Left colon (tissue), 2 donors: ENCODE measurements at places on chromosomes 12 and 14. TPM values are rescaled to one million over a fixed set of nuclear protein-coding genes. Genes with fewer than 3 reads are reported as not detected.

Gene SLC10A1
- total RNA-seq, result not detected

Gene MYH6
- total RNA-seq, result not detected

Gene MUCL1
- not detected for total RNA-seq

Gene TMEM263
- total RNA-seq, result 24.6 TPM

Gene SPTB
- total RNA-seq, result 0.42 TPM

Gene DENND5B
- total RNA-seq, result 10.5 TPM

DNA sequence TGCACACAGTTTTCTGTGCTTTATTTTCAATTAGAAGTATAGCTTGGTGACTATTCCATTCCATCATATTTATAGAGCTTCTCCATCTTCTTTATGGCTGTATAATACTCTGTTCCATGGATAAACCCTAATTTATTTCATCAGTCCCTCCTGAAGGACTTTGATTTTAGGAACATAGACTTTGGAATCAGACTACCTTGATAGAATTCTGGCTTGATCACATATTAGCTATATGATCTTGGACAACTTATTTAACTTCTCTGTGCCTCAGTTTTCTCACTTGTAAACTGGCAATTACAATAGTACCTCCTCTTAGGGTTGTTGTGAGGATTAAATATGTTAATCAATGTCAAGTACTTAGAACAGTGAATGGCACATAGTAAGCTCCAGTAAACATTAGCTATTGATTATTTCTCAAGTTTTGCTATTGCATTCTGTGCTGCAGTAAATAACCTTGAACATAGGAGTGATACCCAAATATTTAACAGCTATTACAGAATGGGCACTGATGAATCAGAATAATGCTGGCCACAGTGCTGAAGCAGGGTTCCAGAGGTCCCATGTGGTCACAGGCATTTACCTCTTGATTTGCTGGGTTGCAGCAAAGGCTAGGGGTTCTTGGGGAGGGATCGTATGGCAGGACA, 12.2 kb upstream of the NR1H4 start:
- no peak for DNase-seq

GRCh38 chr14:56085471-56085870, 32.7 kb upstream of the PELI2 start:
- no peak for DNase-seq

DNA sequence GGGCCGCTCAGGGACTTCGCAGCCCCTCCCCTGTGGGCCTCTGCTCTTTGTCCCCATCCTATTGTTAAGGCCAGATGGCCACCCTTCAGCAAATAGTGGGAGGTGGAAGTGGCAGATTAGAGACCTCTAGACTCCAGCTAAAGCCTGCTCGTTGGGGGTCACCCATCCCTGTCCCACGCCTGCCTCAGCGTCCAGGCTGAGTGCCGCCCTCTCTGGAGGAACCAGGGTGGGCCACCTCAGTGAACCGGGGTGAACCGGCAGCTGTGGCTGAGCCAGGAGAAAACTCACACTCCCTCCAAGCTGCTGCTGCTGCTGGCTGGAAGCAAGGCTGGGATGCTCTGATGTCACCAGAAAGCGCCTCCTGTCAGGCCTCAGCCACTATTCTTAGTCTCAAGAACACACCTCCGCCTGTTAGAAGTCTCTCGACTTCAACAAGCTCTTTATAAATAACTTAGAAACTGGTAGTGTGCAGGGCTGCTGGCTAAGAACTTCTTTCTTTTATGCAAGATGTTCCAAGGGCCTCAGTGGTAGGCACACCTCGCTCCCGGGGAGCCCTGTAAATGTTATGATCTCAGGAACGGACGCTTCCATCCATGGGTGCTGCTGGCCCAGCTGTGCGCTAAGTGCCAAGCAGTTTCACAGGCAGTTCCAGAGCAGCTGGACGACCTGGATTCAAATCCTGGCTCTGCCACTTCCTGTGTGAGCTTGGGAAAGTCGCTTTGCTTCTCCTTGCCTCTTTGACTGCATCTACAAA, 19.8 kb upstream of the TESC start:
- DNase-seq, result no peak

- no peak for DNase-seq
Measured at GRCh38 chr12:77924703-77925102, 94.0 kb downstream of the NAV3 start.

GRCh38 chr12:109888179-109889020, 8.1 kb upstream of the GLTP start:
- DNase-seq, result no peak

DNA sequence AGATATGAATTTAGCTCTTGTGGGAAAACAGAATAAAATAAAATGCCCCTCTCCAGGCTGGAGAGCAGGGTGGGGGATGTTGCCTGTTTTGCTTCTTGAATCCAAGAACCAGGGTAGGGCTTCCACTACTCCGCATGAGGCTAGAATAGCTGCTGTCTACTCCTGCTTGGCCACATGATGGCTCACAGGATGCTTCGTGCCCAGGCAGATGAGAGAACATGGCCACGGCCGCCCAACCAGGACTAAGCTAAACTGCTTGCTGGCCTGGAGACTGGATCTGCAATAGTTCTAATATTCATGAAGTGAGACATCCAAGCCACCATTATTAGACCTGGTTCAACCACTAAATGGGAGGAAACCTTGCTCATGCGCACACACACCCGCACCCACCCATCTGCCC, 122.2 kb upstream of the METAP2 start:
- DNase-seq, result no peak

DNA sequence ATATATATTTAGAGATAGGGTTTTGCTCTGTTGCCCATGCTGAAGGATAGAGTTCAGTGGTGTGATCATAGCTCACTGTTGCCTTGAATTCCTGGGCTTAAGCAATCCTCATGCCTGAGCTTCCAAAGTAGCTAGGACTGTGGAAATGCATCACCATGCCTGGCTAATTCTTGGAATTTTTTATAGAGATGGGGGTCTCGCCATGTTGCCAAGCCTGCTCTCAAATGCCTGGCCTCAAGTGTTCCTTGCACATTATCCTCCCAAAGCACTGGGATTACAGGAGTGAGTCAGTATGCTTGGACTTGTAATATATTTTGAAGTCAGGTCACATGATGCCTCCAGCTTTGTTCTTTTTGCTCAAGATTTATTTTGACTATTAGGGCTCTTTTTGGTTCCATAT, 178.0 kb downstream of the RPAP3 start:
- DNase-seq, result no peak
